ENCODE measurements at places on chromosomes 2 and 18.

- no peak for DNase-seq
Observed at GRCh38 chr2:11096591-11096990, 58.7 kb upstream of the SLC66A3 start.

GRCh38 chr2:34365932-34366331 is 766.8 kb upstream of the FAM98A start:
- DNase-seq: no peak

DNA sequence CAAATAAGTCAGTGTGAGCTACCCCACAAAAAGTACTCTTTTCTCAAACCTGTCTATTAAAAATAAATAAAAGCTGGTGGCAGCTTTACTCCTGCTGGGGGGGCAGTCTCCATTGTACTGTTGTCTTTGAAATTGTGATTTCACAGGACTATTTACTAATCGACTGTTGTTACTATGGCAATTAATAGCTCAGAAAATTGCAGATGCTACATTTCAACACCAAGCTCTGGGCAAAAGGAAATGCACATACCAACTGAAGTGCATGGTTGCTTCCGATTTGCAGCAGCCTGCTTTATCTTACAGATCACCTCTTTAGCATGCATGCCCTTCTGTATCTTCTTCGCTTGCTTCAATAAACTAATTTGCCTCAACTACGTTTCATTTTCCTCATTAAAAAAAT is 117.6 kb upstream of the DAPL1 start:
- no peak for DNase-seq

GRCh38 chr2:213021971-213022899 is 129.2 kb downstream of the IKZF2 start:
- no peak for DNase-seq

DNA sequence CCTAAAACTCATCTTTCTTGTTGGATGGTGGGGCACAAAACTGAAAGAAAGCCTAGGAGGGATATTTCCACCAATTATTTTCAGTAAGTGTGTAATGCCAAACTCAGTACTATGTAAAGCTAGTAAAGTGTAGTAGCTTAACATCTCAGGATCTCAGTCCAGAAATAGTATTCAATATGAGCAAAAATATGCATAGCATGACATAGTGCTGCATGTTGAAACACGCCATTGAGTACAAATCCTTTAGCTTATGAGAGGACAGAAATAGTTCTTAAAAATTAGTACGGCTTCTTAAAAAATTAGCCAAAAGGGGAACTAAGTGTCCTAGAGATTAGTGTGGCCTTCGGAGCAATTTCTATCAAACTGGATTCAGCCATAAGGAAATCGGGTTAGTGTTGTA is 21.7 kb upstream of the ATL2 start:
- no peak for DNase-seq

GRCh38 chr18:61953161-61953560 is 60.4 kb upstream of the RNF152 start:
- no peak for DNase-seq

DNA sequence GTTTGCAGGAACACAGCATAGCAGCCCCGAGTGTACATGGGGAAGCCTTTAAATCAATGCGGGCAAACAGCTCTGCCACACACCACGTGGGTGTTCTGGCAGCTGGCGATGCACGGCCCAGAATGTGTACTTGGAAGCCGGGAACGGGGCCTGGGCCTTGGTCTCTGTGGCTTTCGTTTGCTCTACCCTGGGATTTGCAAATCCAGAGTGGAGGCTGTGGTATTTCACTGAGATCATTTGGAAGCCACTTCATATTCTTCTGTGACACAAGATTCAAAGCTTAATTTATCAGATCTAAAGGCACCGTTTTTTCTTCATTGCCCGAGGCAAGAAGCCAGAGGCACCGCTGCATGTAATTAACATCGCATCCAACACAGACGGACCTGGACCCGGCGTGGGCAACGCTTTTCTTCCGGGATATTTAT is 246.3 kb upstream of the MYT1L start:
- DNase-seq: no peak

- DNase-seq: no peak
Observed at GRCh38 chr2:201572846-201573508, 70.3 kb downstream of the TMEM237 start.

- DNase-seq: no peak
Observed at GRCh38 chr18:73509460-73509859, 638.2 kb downstream of the FBXO15 start.

GRCh38 chr18:47990981-47991380 is 60.5 kb upstream of the SMAD2 start:
- DNase-seq: no peak

DNA sequence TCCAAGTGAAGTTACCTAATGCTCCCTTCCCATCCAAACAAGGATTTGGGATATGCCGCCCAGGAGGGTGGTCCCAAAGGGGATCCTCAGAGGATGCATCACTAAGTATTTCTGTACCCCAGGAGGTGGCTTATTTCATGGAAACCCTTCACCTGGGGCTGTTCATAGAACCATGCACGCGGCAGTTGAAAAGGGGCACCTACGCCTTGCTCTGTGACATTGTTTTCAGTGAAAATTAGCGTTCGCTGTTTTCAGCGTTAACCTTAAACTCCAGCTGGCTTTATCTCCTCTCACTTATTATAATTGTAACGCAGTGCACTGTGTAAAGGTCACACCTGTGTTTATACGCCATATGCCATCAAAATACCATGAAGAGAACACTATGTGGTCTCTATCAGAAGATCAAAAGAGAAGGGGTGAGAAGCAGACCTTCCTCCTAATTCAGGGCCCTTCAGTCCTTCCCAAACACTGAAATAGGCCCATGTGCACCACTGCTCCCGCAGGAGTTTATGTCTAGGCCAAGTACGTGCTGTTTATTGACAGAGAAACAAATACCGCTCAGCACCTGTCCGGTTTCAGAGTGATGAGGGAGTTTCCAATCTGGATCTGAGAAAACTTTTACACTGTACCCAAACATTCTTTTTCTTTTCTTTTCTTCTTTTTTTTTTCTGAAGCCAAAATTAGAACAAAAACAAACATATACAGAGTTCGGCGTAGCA is 162.1 kb downstream of the BCL2 start:
- no peak for DNase-seq

DNA sequence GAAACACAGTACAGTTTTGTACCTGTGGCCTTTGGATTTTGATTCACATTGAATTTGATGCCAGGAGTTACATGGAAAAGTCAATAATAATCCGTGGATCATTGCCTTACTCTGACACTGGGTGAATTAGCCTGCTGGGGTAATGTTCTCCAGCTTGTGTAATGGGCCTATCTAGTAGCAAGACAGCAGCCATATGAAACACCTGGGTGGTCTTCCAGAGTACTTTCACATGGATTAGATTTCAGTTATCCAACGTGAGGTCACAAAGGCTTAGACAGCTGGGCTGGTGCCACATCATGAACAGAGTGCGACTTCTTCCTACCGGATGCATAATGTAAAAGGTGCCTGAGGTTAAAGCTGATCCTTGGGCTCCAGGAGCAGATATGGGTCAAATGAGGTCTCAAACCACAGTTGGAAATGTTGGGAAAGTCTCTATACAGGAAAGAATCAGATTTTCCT is 486.8 kb downstream of the PARD3B start:
- no peak for DNase-seq

DNA sequence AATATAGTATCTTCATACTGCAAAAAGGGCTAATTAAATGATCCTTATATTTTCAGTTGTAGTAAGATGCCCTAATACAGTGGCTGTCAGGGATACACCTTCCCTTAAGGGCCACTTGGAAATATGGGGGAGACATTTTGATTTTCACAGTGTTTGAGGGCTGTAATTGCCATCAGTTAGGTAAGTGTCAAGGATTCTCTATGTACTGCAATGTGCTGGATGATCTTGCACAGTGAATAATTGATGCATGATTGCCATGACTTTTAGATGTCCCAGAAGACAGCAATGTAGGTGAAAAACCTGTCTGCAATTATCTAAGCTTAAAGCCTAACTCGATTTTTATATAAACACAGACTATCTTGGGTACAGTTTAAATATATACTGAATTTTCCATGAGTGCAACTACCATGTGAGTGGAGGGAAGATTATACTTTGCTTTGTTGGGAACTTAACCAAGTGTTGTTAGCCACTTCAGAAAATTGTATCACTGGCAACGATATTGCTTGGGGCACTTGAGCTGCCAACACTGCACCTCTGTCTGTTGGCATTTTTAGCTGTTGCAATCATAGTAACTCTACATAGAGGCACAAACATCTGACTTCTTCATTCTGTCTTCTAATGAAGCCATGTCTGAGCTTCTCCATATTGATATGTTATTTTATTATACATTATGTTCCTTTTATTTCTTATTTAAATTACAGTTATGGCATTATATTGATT is 45.2 kb downstream of the MAIP1 start:
- DNase-seq: no peak

- DNase-seq: peak; percentile 39
Observed at GRCh38 chr2:176612736-176613135, 343.5 kb downstream of the MTX2 start.

DNA sequence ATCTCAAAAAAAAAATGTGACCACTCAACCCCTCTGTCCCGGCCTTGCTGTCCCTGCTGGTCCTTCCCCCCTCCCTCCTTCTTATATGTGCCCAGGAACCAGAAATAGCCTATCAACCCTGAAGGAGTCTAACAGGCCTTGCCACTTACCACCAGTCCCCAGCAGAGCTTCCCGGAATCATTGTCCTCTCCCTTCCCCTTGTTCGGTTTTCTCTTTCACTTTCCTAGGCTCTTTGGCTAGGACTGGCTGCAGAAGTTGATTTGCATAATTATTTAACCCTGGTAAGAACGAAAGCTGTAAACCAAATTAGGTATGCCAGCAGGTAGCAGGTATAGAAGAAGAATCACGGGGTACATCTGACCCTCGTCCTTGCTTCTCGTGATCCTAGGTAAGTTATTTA is 72.6 kb upstream of the ZNF532 start:
- no peak for DNase-seq

GRCh38 chr18:63336366-63337099 is 17.0 kb upstream of the BCL2 start:
- DNase-seq: no peak

- no peak for DNase-seq
Observed at GRCh38 chr18:63263444-63263843, 56.1 kb downstream of the BCL2 start.

GRCh38 chr18:39462436-39462835 is 1896.8 kb upstream of the CELF4 start:
- DNase-seq: no peak

GRCh38 chr2:46999857-47000678 is 84.5 kb upstream of the MCFD2 start:
- DNase-seq: peak; percentile 54

DNA sequence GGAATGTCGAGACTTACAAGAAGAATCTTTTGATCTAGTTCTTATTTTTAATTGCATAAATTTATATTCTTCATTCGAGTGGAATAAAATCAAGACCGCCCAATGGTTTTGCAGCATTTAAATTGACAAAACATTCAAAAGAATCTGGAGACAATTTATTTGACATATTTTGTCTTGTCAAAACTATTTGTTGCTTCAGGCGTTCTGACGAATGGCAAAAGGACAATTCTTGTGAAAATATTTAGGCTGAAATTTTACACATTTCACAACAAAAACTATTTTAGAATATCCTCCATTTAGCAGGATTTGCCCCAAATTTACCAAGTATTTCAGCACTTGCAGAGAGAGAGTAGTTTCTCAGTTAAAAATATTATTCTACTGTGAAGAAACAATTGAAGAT is 41.7 kb downstream of the PRKRA start:
- no peak for DNase-seq

DNA sequence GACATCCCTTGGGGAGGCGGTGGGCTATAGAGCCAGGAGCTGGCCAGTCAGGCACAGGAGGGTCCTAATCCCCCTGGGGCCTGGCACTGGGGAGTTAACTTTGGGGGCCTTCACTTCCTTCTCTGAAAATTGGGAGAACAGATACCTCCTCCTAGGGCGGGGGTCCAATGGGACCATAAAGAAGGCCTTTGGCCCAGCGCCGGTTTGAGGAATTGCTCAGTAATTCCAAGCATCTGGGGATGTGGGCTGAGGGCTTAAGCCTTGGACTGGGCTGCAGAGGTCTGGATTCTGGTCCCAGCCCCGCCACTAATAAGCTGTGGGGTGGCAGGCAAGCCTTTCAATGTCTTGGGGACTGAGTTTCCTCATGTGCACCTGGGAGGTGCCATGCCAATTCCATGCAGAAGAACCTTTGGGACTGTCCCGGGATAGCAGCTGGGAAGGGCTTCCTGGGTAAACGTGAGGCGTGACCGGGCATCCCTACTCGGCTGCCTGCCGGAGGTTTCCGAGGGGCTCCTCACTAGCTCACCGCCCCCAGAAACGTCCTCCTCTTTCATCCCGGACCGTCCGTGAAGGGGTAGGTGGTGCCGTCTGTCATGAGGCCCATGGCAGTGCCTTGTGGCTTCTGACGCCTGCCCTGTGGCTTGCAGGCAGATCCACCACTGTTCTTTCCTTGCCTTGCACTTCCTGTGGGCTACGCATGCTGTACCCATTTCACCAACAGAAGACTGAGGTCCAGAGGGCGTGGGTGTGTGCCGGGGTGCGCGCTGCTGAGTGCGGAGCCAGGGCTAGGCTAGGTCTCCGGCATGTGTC is 67.4 kb upstream of the HPCAL1 start:
- no peak for DNase-seq

DNA sequence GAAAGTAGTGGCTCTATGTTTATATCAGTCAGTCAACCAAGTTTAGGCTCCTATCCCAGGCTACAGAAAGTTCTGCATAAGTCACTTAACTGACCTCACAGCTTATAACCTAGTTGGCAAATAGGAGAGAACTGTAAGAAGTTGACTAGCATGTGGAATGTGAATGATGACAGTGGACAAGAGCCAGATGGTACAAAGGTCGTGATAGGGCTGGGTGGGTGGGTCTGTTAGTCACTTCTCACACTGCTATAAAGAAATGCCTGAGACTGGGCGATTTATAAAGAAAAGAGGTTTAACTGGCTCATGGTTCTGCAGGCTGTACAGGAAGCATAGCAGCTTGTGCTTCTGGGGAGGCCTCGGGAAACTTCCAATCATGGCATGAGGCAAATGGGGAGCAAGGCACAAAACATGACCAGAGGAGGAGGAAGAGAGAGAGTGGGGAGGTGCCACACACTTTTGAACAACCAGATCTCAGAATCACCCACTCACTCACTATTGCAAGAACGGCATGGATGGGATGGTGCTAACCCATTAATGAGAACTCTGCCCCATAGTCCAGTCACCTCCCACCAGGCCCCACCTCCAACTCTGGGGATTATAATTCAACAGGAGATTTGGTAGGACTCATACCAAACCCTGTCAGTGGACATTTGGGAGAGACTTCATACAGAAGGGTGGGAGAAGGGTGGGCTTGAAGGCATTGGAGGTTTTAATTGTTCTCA is 68.8 kb downstream of the LTBP1 start:
- DNase-seq: no peak

- DNase-seq: no peak
Observed at GRCh38 chr18:40864846-40865245, 1090.2 kb upstream of the PIK3C3 start.
